ENCODE measurements at places on chromosomes 4 and X. TPM values are rescaled to one million over a fixed set of nuclear protein-coding genes. Genes with fewer than 3 reads are reported as not detected.

- peak; percentile 28 for DNase-seq
Measured at GRCh38 chrX:119880552-119881437, 9.2 kb downstream of the NDUFA1 start.

GRCh38 chr4:139099366-139099982 is 77.5 kb downstream of the ELF2 start:
- peak; percentile 44 for DNase-seq

DNA sequence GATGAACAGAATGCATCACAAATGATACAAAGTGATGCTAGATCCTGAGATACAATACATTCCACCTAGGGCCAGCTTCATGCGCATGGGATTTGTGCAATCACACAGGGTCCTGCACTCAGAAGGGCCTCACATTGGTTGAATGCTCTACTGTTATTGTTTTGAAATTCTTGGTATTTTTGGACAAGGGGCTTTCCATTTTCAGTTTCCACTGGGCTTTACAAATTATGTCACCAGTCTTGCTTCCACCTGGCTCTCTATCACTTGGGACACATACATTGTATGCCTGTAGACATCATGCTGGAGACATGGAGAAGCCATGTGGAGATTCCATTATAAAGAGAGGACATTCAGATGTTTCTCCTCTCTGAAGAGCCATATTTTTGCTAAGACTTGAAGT is 155.8 kb downstream of the NAA11 start:
- DNase-seq = no peak

- DNase-seq = no peak
Measured at GRCh38 chrX:13232484-13232883, 87.4 kb downstream of the ATXN3L start.

NLGN3 gene
- 0.06 TPM for polyA plus RNA-seq

- DNase-seq = no peak
Measured at GRCh38 chr4:15931451-15932210, 6.9 kb downstream of the FGFBP1 start.

DNA sequence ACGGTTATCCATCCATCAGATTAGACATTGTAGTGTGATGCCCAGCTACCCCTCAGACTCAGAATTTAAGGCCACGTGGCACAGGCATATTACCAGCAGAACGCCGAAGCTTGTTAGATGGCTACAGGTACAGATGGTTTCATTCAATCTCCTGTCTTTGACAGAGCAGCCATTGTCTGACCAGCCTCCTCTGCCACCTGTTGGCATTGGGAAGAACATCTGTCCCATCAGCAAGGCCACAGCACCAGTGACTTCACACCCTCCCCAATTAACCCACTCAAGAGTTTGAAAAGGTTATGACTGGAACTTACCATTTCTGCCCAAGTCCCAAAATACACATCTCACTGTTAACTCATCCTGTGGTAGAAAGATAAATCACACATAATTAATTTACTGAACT is 22.0 kb upstream of the PHKA2 start:
- DNase-seq = no peak

DNA sequence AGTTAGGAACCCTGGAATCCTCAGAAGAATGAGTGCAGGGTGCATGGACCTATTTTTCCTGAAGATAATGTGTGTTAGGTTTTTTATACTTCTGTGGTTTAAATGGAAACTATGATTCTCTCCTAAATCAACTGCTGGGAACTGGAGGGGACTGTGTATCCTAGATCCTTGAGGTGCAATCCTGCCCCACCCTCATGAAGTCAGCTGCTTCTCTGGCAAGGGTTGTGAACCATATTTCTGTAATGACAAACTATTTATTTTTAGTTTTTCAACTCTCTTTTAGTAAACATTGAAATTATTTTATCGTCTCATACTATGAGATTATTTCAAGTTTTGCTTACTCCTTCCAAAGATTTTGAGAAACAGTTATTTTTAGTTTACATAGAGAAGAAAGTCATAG is 25.8 kb upstream of the VEGFC start:
- no peak for DNase-seq

All from naive thymus-derived CD8-positive, alpha-beta T cell (primary cell).